ENCODE measurements at places on chromosomes 3 and 15.

DNA sequence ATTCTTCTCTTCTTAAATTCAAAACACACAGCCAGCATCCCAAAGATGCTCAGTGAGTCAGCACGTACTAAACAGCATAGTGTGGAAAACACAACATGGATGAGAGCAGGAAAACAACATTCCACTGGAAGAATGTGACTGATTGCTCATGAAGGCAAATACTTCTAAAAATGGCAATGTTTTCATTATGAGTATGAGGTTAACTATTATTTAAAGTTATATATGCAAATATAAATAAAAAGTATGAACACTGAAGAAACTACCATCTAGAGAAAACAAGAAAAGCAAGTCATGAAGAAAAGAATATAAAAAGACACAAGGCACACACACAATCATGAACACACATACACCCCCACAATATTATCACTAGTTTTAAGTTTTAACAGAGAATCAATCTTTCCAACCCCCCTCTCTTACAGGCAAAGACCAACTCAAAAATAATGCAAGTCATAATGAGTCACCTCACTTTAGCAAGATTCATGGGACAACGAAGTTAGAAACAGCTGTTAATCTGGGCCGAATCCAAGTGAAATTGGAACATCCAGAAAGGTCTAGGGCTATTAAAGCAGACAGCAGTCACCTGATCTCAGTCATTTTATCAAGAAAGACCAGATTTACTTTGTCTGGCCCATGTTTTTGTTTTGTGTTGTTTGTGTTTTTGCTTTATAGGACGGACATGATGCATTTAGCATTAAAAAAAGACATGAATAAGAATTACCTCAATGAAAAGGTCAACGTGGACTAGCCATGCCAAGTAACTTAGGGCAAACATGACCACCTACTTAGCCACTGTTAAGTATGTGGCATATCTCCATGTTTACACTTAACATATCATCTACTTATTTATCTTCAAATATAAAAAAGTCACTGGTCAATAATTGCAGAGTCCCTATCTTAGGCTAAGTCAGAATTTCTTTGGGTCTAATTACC is 18.1 kb downstream of the GBE1 start:
- DNase-seq = peak; percentile 31

DNA sequence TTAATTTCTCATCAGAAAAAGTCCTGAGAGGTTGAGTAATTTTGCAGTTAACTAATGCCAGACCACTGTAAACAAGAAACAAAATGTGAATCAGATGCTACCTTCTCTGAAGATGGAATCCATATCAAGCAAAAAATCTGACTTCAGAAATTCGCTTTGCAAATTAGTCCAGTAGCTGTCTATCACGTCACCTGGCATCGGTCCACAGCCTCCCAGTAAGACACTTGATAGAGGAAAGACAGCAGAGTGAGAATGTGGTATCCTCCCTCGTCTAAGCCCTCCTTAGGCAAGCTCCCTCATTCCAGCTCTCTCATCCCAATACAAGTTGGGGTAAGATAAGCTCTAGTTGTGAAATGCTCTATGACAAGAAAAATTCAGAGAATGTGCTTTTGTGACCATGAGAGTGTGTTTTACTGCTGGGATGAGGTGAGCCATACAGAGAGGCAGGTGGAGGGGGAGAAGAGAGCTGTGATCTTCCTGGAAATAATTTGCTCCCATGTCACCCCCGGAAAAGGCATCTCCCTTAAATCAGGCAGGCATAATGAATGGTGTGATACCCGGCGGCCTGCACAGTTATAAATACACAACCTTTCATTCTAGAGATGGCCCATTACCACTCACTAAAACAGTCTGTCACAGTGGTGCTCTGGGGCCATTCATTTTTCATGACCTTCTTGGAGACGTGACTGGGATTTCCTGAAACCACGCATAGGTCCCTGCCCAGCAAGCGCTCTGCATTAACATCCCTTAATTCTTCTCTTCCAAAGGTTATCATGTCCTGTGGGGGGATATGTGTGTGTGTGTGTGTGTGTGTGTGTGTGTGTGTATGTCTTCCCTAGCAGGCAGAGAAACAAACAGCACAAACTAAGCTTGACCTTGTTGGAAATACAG is 602.0 kb upstream of the KCNMB2 start:
- no peak for DNase-seq

- DNase-seq = peak; percentile 26
These were observed 114.7 kb upstream of the FRMD4B start for GRCh38 chr3:69500604-69501003.

- no peak for DNase-seq
These were observed 293.0 kb upstream of the SOX14 start for GRCh38 chr3:137471130-137471529.

DNA sequence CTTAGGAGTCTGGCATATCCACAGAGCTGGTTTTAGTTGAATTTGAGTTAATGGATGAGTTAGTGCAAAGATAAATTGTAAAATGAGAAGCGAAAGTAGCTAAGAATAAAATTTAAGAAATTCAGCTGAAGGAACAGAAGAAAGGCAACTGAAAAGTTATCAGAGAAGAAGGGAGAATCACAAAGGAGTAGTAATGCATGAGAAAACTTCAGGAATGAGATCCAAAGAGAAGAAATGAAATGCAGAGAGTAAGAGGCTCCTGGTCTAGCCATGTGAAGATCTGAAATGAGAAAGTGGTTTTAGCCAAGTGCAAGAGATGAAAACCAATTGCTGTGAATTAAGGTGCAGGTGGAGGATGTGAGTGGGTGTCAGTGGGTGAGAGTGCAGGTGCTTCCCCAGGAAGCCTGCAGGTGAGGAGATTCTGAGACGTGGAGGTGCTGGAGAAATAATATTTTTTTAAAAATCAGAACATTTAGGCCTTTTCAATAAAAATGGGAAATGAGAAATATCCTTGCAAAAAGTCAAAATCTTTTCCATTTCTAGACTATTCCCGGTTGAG is 18.5 kb downstream of the KBTBD8 start:
- DNase-seq = no peak

DNA sequence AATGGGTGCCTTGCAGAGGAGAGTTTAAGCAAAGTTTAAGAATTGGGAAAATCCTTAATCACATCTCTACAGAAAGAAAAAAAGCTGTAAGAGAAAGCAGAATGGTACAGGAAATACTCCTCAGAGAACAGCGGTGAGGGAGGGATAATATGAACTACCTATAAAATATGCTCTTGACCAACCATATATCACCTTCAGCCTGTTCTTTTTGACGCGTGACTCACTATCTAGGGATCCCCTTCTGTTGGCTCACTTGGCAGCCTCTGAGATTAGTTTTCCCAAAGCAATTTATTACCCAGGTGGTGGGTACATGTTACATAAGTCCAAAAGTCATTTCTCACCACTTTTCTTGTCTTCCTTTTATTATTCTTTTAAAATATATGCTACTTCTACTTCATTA is 97.7 kb downstream of the CNTN6 start:
- DNase-seq = no peak

DNA sequence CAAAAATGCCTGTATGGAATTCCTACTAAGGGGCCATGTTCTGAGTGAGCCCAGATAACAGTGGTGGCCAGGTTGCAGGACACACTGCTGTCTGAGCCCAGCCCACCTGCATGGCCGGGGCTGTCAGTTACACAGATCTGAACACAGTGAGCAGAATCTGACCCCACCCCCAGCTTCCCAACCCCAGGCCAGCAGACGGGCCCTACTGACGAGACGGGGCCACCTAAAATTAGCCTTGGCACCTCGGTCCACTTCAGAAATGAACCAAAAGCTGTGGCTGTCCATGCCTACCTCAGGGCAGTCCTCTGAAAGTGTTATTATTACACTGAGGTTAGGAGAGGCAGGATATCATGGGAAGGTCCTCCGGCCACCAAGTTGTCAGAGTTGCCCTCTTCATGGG is 51.8 kb downstream of the LMCD1 start:
- DNase-seq = no peak

DNA sequence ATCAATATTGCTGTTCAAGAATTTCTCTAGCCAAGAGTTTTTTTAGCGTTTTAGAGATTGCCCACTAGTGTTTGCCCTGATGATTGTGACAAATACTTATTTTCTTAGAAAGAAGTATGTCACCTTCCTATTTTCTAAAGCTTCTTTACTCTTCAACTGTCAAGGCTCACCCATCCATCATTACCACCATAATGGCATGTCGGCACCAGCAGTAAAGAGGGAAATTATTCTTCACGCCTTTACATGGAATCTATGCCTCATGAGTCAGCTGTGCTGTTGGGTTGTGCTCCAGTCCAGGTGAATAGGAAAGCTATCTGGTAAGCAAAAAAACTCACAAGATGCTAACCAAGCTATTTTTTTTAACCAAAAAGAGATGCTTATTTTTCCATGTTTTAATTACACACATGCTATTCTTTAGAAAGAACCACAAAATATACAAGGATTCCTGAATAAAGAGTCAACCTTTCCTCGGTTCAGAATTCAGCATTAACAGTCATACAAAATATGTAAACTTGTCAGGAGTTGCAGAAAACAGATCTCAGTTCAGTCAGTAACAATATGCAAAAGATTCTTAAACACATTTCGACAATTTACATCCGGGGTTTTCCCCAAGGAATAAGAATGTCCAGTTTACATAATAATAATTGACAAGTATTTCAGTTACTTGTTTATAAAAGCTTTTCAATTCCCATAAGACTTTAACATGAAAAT is 128.0 kb downstream of the ATP8B4 start:
- no peak for DNase-seq

GRCh38 chr15:55257938-55258337 is 31.7 kb downstream of the RAB27A start:
- DNase-seq = no peak
